ENCODE measurements at places on chromosomes 16 and 17. TPM values are rescaled to one million over a fixed set of nuclear protein-coding genes. Genes with fewer than 3 reads are reported as not detected.

The GDPD1 gene
- 0.45 TPM for total RNA-seq

The SMIM22 gene
- total RNA-seq, result not detected

The NAT9 gene
- total RNA-seq, result 24.4 TPM

The ASIC2 gene
- 0.34 TPM for total RNA-seq

The TSR3 gene
- 117 TPM for total RNA-seq

The GPR179 gene
- not detected for total RNA-seq

The MYH2 gene
- not detected for total RNA-seq

The ICAM2 gene
- total RNA-seq, result 1.8 TPM

The GHDC gene
- 8.2 TPM for total RNA-seq

The ABAT gene
- 1.3 TPM for total RNA-seq

The CPHXL2 gene
- total RNA-seq, result not detected

The EXOC3L1 gene
- not detected for total RNA-seq

The PPL gene
- total RNA-seq, result 6.9 TPM

The PSMB3 gene
- total RNA-seq, result 439 TPM

The ZNF624 gene
- 1.8 TPM for total RNA-seq

The PHKG2 gene
- 29.4 TPM for total RNA-seq

The MT1M gene
- 3.0 TPM for total RNA-seq

The TMEM100 gene
- 3.4 TPM for total RNA-seq

The SLC12A4 gene
- total RNA-seq, result 29.4 TPM

The CD19 gene
- total RNA-seq, result not detected

The PLXDC1 gene
- total RNA-seq, result under 0.01 TPM

The TEKT3 gene
- total RNA-seq, result not detected

The STX1B gene
- total RNA-seq, result 0.50 TPM

The NT5M gene
- 2.5 TPM for total RNA-seq

The CD300A gene
- total RNA-seq, result not detected

The CDT1 gene
- total RNA-seq, result 67.1 TPM

The CDH13 gene
- total RNA-seq, result 34.8 TPM

The TAT gene
- not detected for total RNA-seq

The CLEC10A gene
- total RNA-seq, result not detected

The GAA gene
- total RNA-seq, result 24.2 TPM

The CTRB1 gene
- total RNA-seq, result not detected

The CANT1 gene
- 66.4 TPM for total RNA-seq

The UTS2R gene
- total RNA-seq, result not detected

The ATP2C2 gene
- total RNA-seq, result not detected

The OR4D1 gene
- total RNA-seq, result not detected

The PIGL gene
- total RNA-seq, result 18.7 TPM

The PIPOX gene
- not detected for total RNA-seq
